ENCODE measurements at places on chromosomes 12 and 14.

DNA sequence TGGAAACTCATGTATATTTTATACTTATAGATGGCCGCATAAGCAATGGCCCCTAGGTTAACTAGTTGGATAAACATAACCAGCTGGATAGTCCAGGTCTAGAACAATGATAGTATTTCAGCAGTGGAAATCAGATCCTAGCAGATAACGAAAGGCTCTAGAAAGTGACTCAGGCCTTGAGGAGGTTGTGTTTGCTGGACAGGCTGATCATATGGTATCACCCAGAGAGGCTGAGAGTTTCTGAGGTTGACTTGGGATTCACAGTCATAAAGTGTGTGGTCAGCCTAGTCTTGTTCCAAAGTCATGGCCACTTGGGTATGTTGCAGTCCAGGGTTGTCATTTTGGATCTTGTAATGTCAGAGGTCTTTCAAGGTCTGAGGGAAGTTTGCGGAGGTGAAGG is 16.8 kb downstream of the FLVCR2 start:
- DNase-seq, result no peak

DNA sequence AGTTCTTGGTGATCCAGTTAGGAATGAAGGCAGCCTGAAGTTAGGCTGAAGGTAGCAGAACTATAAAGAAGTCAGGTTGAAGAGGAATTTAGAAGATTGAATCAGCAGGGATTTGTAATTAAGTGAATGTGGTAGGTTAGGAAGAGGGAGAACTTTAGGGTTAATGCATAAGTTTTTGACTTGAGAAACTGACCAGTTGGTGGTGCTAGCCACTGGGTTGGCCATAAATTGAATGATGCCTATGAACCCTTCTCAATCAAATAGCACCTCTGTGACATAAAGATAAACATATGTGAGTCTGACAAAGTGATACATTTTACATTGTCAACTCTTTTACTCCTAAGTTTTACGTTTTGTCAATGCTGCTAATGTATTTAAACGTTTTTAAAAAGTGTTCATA is 290.6 kb upstream of the NAV3 start:
- DNase-seq, result no peak

- DNase-seq, result no peak
These were observed 10.6 kb downstream of the METAP2 start for GRCh38 chr12:95484524-95484923.

GRCh38 chr12:114757684-114758325 is 73.8 kb upstream of the TBX3 start:
- DNase-seq, result no peak

- DNase-seq, result no peak
These were observed 503 bp downstream of the FBXO21 start for GRCh38 chr12:117189725-117190209.

DNA sequence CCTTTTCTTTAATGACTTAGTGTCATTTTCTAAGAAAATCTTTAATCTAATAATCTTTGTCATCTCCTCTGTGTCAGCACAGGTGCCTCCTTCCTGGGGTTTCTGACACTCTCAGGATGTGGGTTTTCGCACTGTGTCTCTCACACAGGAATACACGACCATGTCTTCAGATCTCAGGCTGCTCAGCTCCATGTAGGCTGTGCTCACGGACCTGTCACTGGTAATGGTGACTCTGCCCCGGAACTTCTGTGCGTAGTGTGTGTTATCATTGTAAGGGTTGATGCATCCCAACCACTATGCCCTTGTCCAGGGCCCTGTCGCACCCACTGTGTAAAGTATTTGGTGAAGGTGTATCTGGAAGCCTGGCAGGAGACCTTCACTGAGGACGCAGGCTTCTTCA is 647.8 kb downstream of the TMEM121 start:
- DNase-seq, result no peak

- no peak for DNase-seq
These were observed 123.0 kb downstream of the SCARB1 start for GRCh38 chr12:124740691-124741137.

- DNase-seq, result no peak
These were observed 447.4 kb downstream of the MED13L start for GRCh38 chr12:115830070-115830469.

GRCh38 chr14:70472253-70473159 is 20.5 kb downstream of the ADAM21 start:
- DNase-seq, result no peak

DNA sequence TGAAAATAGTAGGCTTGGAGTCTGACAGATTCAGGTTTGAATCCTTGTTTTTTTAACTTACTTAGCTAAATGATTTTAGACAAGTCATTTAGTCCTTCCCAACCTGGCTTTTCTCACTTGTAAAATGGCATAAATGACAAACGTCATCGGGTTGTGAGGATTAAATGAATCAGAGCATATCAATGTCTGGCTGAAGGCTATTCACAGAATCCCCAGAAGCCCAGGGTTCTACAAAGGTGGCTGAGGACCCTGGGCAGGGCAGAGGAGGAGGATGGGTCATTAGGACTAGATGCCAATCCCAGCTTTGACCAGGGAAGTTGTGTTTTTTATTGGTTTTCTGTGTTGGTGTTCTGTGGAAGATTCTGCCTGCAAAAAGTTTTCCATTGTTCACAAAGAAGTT is 7.6 kb upstream of the PTPRB start:
- DNase-seq, result no peak

DNA sequence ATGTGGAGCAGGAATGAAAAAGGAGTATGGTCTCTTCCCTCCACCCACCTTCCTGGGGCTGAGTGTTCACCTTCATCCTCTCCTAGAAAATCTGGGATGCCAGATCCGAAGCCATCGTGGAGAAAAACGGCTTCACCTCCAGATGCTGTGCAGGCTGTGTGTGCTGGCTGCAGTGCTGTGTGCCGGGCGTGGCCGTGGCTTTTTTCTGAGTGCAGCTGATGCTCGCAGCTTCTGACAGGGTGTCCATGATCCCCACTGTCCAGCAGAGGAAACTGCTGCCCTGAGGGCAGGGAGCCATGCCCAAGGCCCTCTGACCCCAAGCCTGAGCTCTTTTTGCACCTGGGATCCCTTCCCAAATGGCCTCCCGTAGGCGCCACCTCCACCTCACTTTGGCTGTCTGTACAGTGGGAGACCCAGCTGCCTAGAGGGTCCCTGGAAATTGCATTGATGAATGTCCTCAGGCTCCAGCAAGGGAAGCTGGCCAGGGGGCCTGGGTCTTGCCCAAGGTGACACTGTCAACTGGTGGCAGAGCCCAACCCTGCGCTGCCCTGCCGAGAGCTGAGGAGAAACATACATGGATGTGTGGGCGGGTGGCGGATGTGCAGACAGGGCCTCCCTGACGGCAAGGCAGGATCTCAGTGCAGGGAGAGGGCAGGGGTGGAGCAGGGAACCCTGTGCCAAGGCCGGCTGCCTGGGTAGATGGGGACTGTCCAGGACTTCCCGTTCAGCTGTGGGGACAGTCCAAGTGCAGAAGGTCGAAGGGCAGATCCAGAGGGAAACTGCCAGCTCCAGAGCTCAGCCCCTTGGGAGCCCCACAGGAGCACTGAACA is 53.3 kb downstream of the BEGAIN start:
- DNase-seq, result no peak

- no peak for DNase-seq
These were observed 21.8 kb downstream of the SENP1 start for GRCh38 chr12:48084066-48084465.

- DNase-seq, result no peak
These were observed 20.7 kb downstream of the PELI2 start for GRCh38 chr14:56138928-56139327.

GRCh38 chr14:99938896-99939295 is 126.3 kb upstream of the EVL start:
- DNase-seq, result no peak

GRCh38 chr14:102911541-102911951 is 10.9 kb upstream of the AMN start:
- DNase-seq, result no peak

DNA sequence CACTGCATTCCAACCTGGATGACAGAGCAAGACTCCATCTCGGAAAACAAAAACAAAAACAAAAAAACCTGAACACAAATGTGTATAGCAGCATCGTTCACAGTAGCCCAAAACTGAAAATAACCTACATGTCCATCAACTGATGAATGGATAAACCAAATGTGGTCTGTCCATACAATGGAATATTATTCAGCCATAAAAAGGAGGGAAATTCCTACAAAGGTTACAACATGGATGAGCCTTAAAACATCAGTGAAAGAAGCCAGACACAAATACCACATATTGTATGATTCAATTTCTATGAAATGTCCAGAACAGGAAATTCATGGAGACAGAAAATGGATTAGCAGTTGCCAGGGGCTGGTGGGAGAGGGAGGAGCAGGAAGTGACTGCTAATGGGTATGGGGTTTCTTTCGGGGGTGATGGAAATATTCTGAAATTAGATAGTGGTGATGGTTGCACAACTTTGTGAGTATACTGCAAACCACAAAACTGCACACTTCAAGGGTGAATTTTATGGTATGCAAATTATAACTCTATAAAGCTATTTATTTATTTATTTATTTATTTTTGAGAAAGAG is 4.0 kb downstream of the MYL2 start:
- DNase-seq, result no peak

DNA sequence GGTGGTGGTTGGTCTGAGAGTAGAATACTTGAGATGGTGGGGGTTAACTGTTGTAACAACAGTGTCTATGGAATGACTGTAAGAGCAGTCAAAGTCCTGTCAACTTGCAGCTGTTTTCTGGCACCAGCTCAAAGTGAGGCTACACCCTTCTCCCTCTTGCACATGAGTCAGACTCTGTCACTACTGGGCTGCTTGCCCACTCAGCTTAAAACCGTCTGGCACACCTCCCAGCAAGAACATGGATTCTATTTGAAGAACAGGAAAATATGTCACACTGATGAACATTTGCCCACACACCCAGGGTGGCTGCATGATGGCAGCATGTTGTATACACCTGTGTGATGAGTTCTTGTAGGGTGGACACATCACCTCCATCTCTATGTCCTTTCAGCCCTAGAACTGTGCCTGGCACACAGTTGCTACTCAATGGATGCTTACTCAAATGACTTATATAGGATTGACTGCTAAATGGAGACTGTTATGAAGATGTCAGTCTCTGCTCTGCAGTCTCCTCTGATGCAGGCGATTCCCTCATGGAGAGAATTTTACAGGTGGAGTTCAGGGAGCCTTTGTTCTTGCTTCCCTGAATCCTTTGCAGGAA is 19.3 kb upstream of the SERPINA6 start:
- no peak for DNase-seq

DNA sequence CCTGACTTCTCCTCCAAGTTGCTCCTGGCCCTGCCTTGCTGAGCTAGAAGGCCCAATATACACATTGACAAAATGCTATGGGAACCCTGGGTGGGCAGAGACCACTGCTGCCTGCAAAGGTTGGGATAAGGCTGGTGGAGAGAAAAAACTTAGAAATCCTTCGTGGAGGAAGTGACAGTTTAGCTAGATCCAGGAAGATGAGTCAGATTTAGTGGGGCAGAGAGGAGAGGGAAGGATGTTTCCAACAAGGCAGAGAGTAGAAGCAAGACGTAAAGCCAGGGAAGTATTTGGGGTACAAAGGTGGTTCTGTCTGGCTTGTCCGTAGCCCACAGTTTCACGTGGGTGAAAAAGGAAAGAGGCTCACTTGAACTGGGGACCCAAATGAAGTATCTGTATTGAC is 69.0 kb upstream of the CLMN start:
- DNase-seq, result no peak

DNA sequence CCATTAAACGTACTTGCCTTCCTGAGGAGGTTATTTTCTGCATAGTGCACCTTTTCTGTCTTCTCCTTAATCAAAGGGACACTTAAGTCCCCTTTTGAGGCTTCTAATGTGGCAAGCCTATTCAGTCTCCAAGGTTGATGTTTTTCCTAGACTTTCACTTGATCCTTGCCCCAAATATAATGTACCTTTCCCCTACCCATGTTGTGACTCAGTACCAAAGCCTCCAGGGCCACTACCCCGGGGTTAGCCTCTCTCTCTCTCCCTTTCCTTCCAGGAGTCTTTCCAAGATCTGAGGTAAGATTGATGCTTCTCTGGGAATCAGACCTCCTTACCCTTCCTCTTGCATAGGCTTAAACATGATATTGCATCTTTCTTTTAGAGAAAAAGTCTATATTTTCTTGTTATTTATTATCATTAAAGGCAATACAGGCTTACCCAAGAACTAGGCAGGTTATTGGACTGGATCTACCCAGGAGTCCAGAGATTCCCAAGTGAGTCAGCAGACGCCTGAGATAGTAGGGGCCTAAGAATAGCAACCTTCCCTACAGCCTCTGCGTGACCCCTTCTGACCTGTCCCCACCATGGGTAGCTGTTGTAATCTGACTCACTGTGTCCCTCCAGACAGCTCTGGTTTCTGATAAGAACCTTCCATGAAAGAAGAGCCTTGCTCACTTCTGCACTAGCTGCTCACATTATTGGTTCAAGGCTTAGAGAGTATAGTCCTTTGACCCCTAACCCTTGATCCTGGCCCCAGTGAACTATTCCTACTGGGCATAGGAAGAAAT is 172.9 kb downstream of the ZFP36L1 start:
- DNase-seq, result no peak

- no peak for DNase-seq
These were observed 58.9 kb upstream of the PLEKHG3 start for GRCh38 chr14:64645220-64645892.

- no peak for DNase-seq
These were observed 71.1 kb downstream of the PTPRR start for GRCh38 chr12:70849265-70849960.

GRCh38 chr12:64890873-64891468 is 66.5 kb downstream of the TBC1D30 start:
- peak; percentile 12 for DNase-seq
